Glutamatergic neuron (in vitro differentiated cells): ENCODE measurements at places on chromosomes 6 and 20. TPM values are rescaled to one million over a fixed set of nuclear protein-coding genes. Genes with fewer than 3 reads are reported as not detected.

The PI16 gene
- total RNA-seq = not detected

DNA sequence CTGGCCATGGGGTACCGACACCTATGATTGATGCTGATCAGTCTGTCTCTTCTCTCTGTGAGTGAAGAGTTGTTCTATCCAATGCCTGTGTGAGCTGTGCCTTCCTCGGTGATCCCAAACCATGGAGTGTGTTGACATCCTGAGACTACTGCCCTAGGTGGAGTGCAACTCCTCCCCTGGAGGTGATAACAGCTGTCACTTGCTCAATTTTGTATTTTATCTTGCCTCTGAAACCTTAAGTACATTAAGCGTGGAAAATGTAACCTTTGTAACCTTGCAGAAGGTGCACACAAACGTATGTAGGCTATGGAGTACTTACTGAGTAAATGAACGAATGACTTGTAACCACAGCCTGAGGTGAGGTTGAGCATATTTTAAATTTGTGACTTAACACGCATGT lies 256.2 kb downstream of the FNDC1 start:
- no peak overlapping the region for H3K4me3 ChIP-seq
- no peak for DNase-seq
- peaks cover 1% of the 10 kb centered on the region for H3K27me3 ChIP-seq
- no peaks in the 10 kb centered on the region for H3K36me3 ChIP-seq
- H3K27ac ChIP-seq = no peak overlapping the region
- H3K4me1 ChIP-seq = no peaks in the 10 kb centered on the region

DNA sequence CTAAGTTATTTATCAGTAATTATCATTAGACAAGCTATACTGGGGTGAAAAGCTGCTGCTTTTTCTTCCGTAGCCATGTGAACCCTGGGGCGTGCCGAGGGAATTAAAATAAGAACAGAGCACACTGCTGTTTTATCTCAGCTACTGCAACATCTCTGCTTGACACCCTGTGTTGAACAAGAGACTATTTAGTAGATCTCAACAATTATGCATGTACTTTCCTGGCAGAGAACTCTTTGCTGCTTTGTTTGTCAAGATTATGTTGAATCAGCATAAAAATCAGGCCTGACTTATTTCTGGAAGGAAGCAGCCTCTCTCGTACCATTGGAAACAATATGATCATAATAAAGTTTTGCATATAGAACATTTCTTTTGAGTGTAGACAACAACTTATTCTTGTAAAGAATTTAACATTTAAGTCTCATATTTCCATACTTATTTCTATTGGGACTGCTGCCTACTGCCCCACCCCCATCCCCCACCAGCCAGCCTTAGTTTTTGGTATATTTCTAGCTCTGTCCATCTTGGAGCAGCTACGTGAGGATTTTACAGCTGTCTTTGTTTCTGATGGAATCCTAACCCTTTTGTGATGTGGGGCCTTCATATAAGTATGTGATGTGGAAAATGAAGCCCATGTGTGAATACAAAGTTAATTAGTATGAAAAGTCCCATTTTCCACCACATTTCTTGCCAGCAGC lies 1011.4 kb downstream of the KIF16B start:
- no peaks in the 10 kb centered on the region for H3K36me3 ChIP-seq
- peaks cover 13% of the 10 kb centered on the region for H3K4me1 ChIP-seq
- H3K27me3 ChIP-seq = peaks cover 2% of the 10 kb centered on the region

DNA sequence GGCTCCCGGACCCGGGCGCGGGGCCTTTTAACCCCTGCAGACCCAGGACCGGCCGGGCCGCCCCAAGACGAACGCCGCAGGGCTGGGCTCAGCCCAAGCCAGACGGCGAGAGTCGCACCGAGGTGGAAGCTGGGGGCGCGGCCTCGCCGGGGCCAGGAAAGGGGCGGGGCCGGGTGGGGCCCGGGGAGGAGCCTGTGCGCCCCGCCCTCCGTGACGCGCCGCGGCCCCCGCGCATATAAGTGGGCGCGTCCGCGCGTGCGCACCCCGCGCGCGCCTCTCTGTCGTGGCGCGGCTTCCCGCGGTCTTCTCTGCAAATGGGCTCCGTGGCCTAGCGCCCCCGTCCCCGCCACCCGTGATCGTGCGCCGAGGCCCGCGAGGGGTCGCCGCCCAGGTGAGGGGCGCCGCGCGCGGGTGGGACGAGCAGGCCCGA lies at the start of gene PPDPF:
Gene PPDPF, plus strand, starts transcription at position 262 of the 430 bp plus-strand sequence. CDS start 544 bp downstream, outside the sequence.
- peak within 1 kb of the TSS; percentile 91 for H3K4me3 ChIP-seq
- H3K27me3 ChIP-seq = peaks cover 15% of the 10 kb centered on the region
- H3K27ac ChIP-seq = peak within 1 kb of the TSS; percentile 84
- H3K4me1 ChIP-seq = peaks cover 5% of the 10 kb centered on the region
- peak; percentile 88 for DNase-seq

DNA sequence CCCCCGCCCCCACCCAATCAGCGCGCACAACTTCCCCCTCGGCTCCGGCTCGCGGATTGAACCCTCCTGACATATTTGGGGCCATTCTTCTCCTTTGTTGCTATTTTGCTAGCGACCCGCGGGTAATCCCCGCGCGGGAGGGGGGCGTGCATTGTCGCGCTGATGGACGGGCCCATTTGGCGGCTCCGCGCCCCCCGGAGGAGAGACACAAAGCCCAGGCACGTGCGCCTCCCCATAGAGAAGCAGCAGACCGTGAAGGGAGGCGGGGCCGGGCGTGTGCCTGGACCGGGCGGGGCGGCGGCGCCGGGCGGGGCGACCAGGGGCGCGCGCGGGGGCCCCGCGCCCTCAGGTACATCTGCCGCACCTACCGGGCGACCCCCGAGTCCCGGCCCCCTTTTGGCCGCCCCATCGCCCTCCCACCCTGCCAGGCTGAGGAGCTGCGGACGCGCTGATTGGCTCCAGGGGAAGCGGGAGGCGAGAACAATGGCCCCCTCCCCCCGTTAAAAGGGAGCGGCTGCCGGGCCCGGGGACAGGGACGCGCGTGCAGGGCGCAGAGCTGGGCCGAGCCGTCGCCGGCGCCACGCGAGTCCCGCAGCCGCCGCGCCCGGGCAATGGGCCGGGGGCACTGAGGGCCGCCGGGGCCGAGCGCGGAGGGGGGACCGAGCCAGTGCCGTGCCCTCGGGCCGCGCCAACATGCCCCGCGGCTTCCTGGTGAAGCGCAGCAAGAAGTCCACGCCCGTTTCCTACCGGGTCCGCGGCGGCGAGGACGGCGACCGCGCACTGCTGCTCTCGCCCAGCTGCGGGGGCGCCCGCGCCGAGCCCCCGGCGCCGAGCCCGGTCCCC lies at the start of gene INSM1:
Gene INSM1, plus strand, starts transcription at position 530 of the 843 bp plus-strand sequence. Its CDS starts 164 bp downstream, at position 694.
- peak; percentile 95 for DNase-seq
- peak within 1 kb of the TSS; percentile 93 for H3K4me3 ChIP-seq

The PPP1R3G gene
- not detected for total RNA-seq

DNA sequence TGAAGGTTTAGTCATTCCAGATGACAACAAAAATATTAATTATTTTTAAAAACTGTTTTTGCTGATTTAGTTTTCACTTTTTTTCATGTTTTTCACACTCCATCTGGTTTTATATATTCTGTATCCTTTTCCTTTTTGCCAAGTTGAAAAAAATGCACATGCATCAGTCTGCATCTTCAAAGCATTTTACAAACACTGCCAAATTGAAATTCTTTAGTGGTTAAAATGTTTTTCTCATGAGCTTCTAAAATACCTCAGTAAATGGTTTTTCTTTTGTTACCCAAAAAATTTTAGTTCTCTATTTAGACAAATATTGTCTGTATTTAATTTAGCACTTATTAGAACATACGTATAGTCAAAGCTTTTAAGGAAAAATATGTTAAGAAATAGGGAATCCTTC lies 386.9 kb upstream of the HSF2 start:
- peaks cover 3% of the 10 kb centered on the region for H3K27me3 ChIP-seq
- H3K27ac ChIP-seq = no peak overlapping the region
- no peak overlapping the region for H3K4me3 ChIP-seq
- H3K4me1 ChIP-seq = peaks cover 14% of the 10 kb centered on the region

- H3K36me3 ChIP-seq = no peaks in the 10 kb centered on the region
- H3K27ac ChIP-seq = peak overlapping the region; percentile 76
- H3K27me3 ChIP-seq = peaks cover 13% of the 10 kb centered on the region
- H3K4me3 ChIP-seq = peak overlapping the region; percentile 98
- H3K4me1 ChIP-seq = peaks cover 24% of the 10 kb centered on the region
- no peak for DNase-seq
Measured at GRCh38 chr6:43013097-43013842, 476 bp downstream of the MEA1 start.

GRCh38 chr6:36985417-36985807 lies 584 bp downstream of the MTCH1 start:
- no peak for DNase-seq
- no peak overlapping the region for H3K4me3 ChIP-seq
- no peaks in the 10 kb centered on the region for H3K36me3 ChIP-seq
- peaks cover 7% of the 10 kb centered on the region for H3K27me3 ChIP-seq
- H3K4me1 ChIP-seq = peaks cover 17% of the 10 kb centered on the region

- H3K4me1 ChIP-seq = no peaks in the 10 kb centered on the region
- no peak overlapping the region for H3K27ac ChIP-seq
- no peak overlapping the region for H3K4me3 ChIP-seq
- H3K36me3 ChIP-seq = no peaks in the 10 kb centered on the region
- no peak for DNase-seq
Measured at GRCh38 chr6:130903602-130904001, 76.4 kb downstream of the SMLR1 start.

GRCh38 chr6:79964607-79965081 lies 17.3 kb upstream of the ELOVL4 start:
- H3K36me3 ChIP-seq = peaks cover 5% of the 10 kb centered on the region
- H3K4me3 ChIP-seq = no peak overlapping the region
- no peak for DNase-seq
- H3K27me3 ChIP-seq = no peaks in the 10 kb centered on the region

DNA sequence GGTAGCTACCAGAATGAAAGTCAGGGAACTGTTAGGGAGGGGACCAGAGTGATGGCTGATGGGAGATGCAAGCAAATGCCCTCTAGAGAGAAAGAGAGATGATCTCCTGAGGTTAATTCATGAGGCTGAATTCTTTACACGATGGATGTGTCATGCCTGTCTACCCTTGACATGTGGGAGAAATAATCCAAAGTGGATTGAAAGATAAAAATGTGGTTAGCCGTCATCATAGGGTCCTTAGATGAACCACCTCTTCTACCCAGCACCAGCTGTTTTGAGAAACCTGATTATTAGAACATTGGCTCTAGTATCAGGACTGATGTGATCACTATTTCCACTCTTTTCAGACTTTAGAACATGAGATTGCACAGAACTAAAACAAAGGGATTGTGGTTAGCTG lies 53.6 kb downstream of the SOBP start:
- no peak for DNase-seq
- H3K27ac ChIP-seq = no peak overlapping the region
- H3K4me3 ChIP-seq = no peak overlapping the region
- H3K27me3 ChIP-seq = peaks cover 2% of the 10 kb centered on the region
- peaks cover 6% of the 10 kb centered on the region for H3K36me3 ChIP-seq

- peaks cover 6% of the 10 kb centered on the region for H3K4me1 ChIP-seq
- H3K27me3 ChIP-seq = no peaks in the 10 kb centered on the region
- no peak overlapping the region for H3K27ac ChIP-seq
- H3K4me3 ChIP-seq = no peak overlapping the region
- H3K36me3 ChIP-seq = no peaks in the 10 kb centered on the region
Measured at GRCh38 chr6:56528412-56528841, 114.3 kb downstream of the DST start.

GRCh38 chr6:137046871-137047412 lies 2.2 kb upstream of the IL20RA start:
- no peaks in the 10 kb centered on the region for H3K4me1 ChIP-seq
- H3K36me3 ChIP-seq = no peaks in the 10 kb centered on the region
- no peak for DNase-seq

The POPDC3 gene
- total RNA-seq = 10.9 TPM

- H3K4me3 ChIP-seq = no peak overlapping the region
- peaks cover 4% of the 10 kb centered on the region for H3K27me3 ChIP-seq
- H3K4me1 ChIP-seq = peaks cover 11% of the 10 kb centered on the region
- DNase-seq = no peak
- H3K36me3 ChIP-seq = no peaks in the 10 kb centered on the region
- H3K27ac ChIP-seq = no peak overlapping the region
Measured at GRCh38 chr6:44203955-44204354, 12.8 kb upstream of the MYMX start.

The SNX5 gene
- 43.2 TPM for total RNA-seq

The MEI4 gene
- total RNA-seq = 0.86 TPM

GRCh38 chr20:58918621-58919020 lies 62.4 kb upstream of the NELFCD start:
- no peak overlapping the region for H3K27ac ChIP-seq
- no peaks in the 10 kb centered on the region for H3K27me3 ChIP-seq
- peaks cover 4% of the 10 kb centered on the region for H3K36me3 ChIP-seq
